ENCODE measurements at places on chromosomes 13 and 19.
A peak's percentile ranks its signal among the peaks of the same experiment; 100 is the strongest.

- DNase-seq: no peak
These were observed 5.7 kb downstream of the OPA3 start for GRCh38 chr19:45578861-45579260.

DNA sequence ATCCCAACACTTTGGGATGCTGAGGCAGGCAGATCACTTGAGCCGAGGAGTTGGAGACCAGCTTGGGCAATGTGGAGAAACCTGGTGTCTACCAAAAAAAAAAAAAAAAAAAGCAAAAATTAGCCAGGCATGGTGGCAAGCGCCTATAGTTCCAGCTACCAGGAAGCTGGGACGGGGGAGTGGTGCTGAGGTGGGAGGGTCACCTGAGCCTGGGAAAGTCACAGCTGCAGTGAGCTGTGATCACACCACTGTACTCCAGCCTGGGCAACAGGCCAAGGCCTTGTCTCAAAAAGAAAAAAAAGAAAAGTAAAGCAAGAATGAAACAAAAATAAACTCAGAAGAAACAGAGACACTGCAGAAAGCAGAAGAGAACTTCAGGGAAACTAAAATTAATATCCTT, 31.6 kb downstream of the MTRF1 start:
- no peak for DNase-seq

GRCh38 chr19:39400061-39400460, 6.6 kb upstream of the ZFP36 start:
- DNase-seq: no peak

DNA sequence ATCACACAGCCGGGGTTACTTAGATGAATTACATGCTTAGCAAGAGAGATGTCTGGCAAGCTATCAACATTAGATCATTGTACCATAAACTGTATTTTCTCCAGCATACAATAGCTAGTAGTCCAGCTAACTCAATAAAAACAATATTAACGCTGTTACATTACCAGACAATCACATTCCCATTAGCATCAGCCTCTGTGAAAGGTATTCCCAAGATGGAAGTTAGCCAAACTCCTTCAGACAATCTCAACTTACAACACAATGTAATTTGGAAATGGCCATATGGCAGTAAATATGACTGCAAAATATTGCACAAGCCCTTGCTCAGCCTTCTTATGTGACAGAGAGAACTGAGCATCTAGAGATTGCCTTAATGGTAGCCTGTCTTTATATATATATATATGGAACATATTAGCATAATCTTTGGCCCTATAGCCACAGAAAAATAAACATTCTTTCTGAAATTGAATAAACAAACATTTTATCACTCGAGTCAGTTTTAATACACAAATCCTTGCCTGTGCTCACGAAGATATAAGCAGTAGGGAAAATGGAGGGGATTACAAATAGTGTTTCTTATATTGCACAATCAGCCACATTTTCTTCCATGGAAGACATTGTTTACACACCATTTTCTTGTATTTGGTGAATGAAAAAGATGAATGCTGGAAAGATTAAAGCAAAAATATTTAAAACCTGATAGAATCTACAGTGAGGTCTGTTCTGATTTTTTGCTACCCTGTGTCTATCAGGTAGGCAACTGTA, 1060.5 kb downstream of the DIAPH3 start:
- no peak for DNase-seq

DNA sequence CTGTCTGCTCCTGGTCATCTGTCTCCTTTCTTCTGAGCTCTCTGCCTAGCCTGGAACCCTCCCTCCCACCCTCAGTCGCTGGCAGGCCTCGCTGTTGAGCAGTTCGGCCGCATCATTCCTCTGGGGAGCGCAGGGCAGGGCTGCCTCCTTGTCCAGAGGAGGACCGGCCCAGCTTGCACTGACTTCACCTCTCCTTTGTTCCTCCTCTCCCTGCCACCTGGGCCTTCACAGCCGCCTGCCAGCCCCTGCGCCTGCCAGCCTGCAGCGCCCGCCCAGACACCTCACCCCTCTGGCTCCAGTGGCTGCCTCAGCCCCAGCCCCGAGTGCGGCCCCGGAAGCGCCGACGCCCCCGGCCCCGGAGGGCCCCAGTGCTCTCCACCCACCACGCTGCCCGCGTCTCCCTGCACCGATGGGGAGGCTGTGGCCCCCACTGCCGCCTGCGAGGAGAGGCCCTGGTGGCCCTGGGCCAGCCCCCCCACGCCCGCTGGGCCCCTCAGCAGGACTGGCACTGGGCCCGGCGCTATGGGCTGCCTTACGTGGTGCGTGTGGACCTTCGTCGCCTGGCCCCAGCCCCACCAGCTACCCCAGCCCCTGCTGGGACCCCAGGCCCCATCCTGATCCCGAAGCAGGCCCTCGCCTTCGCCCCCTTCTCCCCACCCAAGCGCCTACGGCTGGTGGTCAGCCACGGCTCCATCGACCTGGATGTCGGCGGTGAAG, 7.2 kb downstream of the KMT5C start:
- DNase-seq: no peak

DNA sequence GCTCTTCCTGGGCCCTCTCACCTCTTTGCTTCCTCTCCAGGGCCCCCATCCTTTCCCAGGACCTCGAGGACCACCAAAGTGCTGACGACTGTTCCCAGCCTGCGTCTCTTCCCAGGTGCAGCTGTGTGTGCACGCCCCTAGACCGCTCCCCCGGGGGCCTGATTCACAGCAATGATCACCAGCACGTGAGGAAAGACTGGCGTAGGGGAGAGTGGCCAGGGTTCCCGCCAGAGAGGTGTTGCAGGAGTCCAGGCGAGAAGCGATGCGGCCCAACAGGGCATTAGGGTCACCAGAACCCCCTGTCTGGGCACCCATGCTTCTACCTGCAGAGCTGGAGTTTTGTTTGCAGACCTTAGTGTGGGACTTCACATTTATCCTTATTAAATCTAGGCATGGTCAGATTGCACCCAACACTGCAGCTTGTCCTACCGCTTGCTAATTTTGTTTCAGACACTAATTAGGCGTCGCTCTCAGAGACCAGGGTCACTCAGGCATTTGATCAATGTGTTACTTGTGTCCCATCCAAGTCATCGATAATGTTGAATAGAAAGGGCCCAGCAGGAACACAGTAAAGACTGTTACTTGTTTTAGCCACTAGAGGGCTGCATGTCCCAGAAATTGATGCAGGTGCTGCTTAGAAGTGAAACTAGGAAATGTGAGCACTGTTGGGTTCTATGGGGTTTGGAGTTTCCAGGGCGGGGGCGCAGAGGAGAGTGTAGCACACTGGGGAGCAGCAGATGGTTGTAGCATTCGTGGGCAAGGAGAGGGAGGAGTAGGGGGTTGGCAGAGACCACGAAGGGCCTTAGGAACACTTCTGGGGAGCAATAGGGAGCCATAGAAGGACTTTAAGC, 53.2 kb downstream of the CDADC1 start:
- peak; percentile 77 for DNase-seq

- DNase-seq: no peak
These were observed 59.8 kb upstream of the MED4 start for GRCh38 chr13:48154671-48155070.

DNA sequence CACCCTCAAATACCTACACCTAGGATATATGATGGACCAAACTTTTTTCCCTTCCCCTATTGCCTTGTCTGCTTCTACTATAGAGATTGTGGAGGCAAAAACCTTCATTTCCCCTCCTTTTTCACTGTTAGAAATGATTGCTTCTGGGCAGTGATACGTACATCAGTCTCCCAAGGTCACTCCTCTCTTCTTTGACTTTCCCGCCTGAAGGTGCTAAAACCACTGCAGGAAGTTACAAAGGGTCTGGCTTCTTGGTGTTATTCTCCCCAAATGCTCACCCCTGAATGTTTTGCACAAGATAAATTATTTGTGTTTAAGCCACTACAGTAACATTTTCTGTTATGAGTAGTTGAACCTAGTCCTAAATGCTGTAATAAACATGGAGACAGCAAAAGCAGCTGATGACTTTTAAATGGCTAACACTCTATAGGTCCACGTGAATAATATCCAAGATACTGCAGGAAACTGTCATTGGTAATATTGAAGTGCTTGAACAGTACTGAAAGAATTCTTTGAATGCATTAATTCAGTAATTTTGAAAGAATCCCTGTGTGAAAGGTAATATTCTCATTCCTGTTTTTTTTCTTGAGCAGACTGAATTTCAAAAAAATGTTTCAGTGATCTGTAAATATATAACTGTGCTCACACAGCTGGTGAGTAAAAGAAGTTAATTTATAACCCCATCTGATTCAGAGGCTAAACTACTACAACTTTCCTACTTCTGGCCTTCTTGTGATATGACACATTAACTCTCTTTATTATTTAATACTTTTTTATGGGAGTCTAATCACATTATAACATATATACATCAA, 865.1 kb downstream of the EFNB2 start:
- DNase-seq: no peak

GRCh38 chr13:22168437-22169190, 497.7 kb downstream of the FGF9 start:
- no peak for DNase-seq

DNA sequence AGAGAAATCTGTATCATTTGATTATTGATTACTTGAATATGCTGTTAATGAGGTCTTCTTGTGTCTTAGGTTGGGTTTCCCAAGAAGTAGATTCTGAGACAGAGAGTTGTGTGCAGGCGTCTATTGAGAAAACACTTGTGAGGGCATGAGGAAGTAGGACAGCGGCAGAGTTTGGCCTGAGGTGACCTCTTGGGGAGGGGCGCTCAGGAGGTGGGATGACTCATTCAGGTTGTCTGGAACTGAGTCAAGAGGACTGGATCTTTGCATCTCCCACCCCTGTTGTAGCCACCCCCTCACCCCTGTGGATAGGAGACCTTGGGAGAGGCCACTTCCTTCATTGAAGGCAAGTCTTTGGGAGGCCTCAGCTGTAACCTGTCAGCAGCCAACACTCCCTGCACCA, 35.2 kb upstream of the WDFY2 start:
- peak; percentile 59 for DNase-seq

DNA sequence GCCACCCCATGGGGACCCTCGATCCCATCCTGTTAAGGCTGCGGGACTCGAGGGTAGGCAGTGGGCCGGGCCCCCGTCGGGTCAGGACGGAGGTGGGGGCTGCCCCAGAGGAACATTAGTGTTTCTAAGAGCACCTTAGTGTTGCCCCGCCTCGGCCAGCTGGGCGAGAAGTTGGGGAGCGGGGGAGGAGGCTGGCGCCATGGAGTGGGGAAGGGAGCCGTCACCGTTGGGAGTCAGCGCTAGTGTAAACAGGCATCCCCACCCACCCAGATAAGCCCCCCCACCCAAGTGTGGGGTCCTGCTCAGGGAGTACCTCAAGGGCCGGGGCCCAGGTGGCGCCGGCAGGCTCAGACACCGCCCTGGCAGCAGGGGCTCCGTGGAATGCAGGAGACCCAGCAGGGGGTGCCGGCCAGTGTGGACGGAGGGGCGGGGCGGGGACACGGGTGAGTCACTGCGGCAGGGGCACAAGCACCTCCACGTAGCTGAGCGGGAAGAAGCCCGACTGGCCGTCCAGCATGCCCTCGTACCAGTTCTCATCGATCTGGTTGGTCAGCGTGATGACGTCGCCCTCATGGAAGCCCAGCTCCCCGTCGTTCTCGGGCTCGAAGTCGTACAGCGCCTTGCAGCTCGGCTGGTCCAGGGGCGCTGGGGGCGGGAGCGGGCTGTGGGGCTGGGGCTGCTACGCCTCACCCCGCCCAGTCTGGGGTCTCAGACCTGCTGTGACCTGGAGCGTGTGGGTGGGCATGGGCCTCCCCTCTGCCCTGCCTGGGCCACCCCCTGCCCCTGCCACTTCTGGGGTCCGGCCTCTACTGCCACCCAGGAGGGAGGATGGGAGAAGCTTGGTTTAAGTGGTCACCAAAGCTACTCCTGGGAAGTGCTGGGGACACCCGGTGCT, 18.0 kb downstream of the MPND start:
- DNase-seq: no peak

GRCh38 chr19:40831502-40832430, 18.5 kb downstream of the CYP2A6 start:
- no peak for DNase-seq

- no peak for DNase-seq
These were observed 10.5 kb downstream of the MYO9B start for GRCh38 chr19:17086120-17086519.

GRCh38 chr13:44715287-44716230, 139.4 kb upstream of the TSC22D1 start:
- no peak for DNase-seq

DNA sequence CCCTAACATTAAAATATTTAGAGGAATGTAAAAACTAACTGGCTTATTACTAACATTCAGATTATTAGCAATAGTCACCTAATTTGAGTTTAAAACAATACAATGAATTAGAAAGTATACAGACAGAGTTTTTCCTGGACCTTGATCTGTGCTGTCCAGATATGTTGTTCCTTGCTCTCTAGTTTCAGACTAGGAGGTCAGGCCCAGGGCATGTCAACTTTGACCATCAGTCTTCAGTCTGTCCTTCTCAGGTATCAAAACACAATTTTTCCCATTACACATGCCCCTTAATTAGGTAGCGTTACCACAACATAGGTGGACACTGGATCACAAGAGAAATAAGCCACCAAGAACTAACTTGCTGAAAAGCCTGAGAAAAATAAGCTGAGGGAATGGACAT, 197.0 kb downstream of the MAB21L1 start:
- no peak for DNase-seq

DNA sequence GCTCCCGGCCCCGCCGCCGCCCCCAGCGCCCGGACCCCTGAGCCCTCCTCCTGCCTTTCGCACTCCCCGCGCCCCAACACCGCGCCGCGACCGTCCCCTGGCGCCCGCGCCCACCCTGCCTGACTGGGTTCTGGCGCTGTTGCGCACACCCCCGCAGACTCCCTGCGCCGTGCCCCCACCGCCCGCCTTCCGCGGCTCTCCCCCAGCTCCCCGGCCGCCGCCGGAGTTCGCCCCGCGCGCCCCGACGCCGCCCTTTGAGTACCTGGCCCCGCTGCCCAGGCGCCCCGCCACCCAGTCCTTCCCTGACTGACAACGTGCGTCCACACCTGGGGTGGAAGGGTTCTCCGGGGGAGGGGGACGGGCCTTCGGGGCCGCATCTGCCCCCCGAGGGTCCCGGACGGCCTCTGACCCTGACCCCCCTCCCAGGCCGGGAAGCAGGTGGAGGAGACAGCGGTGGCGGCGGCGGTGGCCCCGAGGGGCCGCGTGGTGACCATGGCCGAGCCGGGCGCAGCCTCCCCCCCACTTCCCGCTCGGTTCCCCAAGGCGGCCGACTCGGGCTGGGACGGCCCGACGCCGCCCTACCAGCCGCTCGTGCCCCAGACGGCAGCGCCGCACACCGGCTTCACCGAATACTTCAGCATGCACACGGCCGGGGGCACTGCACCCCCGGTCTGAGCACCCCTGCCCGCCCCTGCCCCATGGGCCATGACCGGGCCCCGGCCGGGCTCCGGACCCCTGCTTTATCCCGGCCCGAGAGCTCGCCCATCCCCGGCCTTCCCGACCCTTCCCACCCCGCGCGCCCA, 1.4 kb upstream of the MEGF8 start:
- DNase-seq: no peak

GRCh38 chr19:51711702-51712101, 12.1 kb downstream of the HAS1 start:
- no peak for DNase-seq

Data from GDM1 (cell line).